Activated CD8-positive, alpha-beta memory T cell treated with anti-CD3 and anti-CD28 coated beads for 1 hour (primary cell): ENCODE measurements at places on chromosomes 3 and 15.
A peak's percentile ranks its signal among the peaks of the same experiment; 100 is the strongest.

GRCh38 chr3:13526626-13526949 lies 22.3 kb upstream of the FBLN2 start:
- DNase-seq: no peak

- DNase-seq: no peak
These were observed 38.4 kb upstream of the TIPARP start for GRCh38 chr3:156635973-156636372.

- no peak for DNase-seq
These were observed 33.3 kb downstream of the FAH start for GRCh38 chr15:80186066-80186465.

- no peak for DNase-seq
These were observed 471.9 kb upstream of the FRG2C start for GRCh38 chr3:75192146-75192616.

DNA sequence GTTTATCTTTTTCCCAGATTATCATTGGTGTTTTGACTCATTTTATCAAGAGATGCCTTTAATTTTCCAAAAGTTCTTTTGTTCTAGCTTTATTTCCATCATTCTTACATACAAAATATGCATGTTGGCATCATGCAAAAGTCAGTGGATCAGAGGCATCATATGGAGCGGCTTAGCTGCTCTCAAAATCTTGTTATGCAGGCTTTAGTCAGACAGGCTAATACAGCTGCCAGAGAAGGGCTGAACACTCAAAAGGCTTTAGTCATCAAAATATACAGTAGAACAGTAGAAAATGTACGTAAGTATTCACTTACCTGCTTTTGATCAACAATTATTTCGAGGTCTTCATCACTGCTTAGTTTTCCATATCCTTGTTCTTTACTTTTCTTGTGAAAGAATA lies 65.5 kb downstream of the PEX5L start:
- no peak for DNase-seq

DNA sequence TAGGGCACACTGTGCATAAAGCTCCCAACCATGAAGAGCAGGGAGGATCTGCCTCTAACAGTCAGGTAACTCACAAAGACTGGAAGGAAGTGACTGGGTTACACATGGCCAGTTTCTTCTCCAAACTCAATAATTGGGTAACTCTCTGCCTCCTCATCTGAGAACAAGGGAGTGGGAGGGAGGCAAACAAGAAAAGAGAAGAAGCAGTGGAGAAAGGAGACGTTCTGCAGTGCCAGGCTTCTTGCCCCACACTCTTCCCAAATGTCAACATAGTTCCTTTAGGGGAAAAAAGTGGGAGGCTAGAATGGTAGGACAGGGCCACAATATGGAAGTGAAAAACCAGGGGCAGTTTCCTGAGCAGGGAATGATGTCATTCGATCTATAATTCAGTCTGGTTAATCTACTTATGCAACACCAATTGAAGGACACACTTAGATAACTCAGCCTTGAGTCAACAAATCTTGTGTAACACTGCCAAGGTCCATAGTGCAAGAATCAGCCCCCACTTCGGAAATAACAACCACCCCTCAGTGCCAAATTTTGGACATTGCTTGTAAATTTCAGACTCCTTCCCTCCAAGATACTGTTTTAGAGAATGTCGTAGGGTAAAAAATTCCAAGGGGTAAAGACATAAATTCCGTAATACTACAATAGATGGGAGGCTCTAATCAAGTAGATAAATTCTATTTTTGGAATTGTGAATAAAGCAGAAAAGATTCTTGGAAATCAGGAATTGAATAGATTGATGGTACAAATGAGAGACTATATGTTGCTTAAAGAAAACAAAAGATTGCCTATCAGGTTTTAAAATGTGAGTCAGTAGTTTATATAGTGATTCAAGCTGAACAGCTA lies 143.0 kb downstream of the LPP start:
- DNase-seq: no peak

- no peak for DNase-seq
These were observed 763 bp upstream of the ZIC4 start for GRCh38 chr3:147407114-147407497.

DNA sequence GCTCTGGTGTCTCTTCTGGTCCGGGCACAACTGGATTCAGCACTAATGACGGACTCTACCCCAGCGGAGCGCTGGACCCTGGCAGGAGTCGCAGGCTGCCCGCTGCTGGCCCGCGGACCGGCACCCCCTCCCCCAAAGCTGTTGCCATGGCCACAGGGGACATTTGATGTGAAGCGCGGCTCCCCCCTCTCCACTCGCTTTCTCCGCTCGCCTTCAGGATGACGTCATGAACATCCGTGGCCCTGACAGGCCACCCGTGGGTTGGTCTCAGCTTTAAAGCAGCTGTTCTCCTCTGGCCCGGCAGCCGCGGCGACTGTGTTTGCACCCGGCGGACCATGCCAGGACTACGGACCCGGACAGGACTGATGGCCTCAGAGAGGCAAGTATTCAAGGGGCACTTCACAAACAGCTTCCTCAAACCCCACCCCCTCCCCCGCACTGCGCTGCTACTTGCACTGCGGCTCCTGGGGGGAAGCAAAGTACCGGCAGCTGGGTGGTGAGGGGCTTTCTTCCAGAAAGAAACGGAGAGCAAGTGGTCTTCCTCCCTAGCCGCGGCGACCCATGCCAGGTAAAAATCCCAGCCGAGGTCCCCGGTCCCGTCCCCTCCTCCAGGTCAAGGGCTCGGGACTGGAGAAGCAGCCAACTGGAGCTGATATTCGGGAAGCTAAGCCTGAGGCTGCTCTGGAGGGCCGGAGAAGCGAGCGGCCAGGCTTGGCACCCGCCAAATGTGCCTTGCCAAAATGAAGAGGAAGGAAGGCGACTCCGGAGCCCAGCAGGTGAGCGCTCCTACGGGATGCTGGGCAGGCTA lies 16.6 kb upstream of the AEN start:
- no peak for DNase-seq

DNA sequence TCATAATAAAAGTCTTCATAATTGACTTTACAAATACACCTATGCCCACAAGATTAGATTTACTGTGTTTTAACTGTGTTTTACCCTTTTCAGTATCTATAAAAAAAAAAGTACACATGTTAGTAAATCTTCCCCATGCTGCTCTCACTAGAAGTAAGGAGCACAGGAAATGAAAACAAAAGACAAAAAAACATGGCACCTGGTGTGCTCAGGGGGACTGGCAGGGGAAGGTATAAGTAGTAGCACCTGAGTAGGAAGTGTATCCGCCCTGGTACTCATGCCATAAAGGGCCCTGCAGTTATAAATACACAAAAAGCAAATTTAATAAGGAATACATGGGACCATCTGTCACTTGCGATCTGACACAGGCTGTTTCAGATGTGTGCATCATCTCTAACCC lies 8.9 kb upstream of the ALDH1A2 start:
- no peak for DNase-seq

DNA sequence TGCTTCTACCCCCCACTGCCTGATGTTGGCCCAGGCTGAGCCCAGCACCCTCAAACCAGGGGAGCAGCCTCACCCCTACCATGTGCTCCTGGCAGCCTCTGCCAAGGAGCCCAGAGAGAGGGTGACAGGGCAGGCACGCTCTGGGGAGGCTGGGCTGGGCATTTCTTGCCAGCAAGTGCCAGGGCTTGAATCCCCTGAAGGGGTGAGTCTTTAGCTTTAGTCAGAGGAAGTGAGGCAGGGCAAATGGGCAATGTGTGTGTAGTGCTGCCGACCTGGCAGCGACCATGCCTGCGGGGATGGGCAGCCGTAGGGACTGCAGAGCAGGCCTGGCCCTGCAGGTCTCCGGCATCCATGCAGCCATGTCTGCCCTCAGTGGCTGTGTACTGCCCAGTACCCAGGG lies 18.1 kb downstream of the DUSP7 start:
- DNase-seq: no peak

- DNase-seq: no peak
These were observed 635 bp downstream of the TUBGCP5 start for GRCh38 chr15:23038726-23039142.

DNA sequence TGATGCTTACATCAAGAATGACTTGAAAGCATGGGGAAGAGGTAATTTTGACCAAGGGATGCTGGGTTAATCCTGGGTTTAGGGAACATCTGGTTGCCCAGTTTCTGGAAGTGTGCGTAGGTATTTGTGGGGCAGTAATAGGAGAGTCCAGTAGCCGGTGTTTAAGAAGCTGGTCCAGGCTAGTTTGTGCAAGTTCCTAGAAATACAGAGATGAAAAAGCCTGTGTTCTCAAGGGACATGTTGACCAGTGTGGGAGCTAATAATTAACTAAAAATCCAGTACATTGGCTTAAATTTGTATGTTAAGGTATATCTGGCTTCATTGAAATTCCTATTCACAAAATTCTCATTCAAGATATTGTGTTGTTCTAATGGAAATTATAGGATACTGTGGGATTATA lies 51.2 kb downstream of the UBE2E2 start:
- DNase-seq: no peak

DNA sequence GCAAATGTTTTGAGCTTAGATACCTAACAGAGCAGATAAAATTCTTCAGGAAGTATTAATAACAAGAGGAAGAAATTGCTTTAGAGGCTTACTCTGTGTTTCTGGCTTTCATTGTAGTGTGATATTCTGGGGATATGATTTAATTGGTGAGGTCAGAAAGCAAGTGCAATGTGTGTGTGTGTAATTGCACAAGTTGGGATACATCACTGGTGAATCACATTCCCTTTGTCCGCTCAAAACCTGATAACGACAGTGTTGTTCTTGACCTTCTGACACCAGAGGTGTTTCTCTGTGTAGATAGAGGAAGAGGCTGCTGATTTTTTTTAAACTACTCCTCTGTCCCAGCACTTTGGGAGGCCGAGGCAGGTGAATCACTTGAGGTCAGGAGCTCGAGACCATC lies 161.1 kb downstream of the CACNA2D3 start:
- no peak for DNase-seq

GRCh38 chr15:37037071-37037655 lies 63.2 kb downstream of the MEIS2 start:
- DNase-seq: no peak

DNA sequence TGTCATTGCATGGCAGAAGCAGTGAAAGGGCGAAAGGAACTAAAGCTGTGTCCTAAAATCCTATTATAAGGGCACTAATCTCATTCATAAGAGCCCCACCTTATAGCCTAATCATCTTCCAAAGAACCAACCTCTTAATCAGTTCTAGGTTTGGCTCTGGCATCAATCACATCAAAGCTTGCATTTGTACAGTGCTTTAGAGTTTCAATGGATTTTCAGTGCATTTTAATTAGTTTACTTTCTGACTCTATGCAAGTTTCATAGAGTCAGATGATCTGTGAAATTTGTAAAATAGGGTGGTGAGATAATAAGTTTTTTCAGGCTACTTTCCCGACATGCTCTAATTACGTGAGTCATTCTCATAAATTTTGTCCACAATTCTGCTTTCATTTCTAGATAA lies 341.1 kb downstream of the DIPK2A start:
- no peak for DNase-seq

GRCh38 chr3:51330046-51330445 lies 55.0 kb upstream of the MANF start:
- DNase-seq: no peak

GRCh38 chr3:111610612-111611054 lies 15.5 kb upstream of the ZBED2 start:
- peak; percentile 16 for DNase-seq

GRCh38 chr3:140258222-140258724 lies 323.3 kb downstream of the CLSTN2 start:
- no peak for DNase-seq

DNA sequence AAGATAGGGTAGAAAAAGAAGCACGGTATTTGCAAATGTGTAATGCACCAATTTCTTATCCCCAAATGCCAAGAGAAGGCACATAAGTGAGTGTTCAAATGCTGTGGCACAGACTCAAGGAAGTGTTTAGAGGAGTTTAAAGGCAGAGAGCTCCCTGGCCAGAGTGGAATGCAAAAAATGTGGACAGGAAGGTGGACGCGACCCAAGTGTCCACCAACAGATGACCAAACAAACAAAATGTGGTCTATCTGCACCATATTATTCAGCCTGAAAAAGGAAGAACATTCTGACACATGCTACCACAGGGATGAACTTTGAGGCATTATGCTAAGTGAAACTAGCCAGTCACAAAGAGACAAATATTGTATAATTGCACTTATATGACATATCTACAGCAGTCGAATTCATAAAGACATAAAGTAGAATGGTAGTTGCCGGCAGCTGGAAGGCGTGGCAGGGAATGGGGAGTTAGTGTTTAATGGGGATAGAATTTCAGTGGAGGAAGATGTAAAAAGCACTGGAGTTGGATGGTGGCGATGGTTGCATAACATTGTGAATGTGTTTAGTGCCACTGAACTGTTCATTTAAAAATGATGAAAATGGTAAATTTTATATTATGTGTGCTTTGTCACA lies 126.6 kb downstream of the SRGAP3 start:
- DNase-seq: no peak

DNA sequence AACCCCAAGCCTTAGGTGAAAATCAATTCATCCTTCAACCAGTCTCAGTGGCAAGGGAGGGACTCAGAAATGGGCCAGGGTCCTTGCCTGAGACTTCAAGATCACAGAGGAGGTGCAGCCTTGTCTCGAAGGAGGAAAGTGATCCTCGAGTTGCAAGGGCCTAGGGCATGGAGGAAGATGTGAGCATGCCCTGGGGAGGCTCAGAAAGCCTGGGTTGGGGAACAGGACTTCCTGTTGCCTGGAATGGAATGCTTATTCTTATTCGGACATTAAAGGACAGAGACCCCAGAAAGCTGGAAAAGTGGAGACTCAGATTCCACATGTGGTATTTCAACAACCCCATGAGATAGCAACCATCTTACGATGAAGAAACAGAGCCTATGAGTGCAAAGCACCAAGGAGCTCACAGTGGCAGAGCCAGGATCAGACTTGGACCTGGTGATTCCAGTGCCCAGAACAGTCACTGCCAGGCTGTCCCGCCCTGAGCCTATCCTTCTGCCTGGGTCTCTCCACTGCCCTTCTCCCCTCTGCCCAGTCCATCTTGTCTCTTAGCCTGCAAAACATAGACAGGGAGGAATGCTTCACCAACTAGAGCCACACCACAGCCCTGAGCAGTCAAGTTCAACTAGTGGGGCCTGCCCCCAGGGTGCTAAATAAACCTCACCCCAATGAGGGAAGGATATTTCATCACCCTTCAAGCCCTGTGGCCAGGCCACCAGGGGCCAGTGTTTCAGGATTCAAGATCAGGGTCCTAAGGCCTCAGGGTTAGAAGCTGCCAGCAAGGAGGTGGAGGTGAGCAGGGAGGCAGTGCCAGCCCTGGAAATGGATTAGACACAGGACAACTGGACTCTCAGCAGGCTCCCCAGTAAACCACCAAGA lies 21.9 kb downstream of the DAPK2 start:
- DNase-seq: no peak

GRCh38 chr15:46061002-46061401 lies 426.2 kb downstream of the SQOR start:
- DNase-seq: no peak

GRCh38 chr3:14148041-14148985 lies 23.5 kb downstream of the TMEM43 start:
- no peak for DNase-seq

- DNase-seq: no peak
These were observed 33.5 kb upstream of the SPATA12 start for GRCh38 chr3:57026944-57027343.

DNA sequence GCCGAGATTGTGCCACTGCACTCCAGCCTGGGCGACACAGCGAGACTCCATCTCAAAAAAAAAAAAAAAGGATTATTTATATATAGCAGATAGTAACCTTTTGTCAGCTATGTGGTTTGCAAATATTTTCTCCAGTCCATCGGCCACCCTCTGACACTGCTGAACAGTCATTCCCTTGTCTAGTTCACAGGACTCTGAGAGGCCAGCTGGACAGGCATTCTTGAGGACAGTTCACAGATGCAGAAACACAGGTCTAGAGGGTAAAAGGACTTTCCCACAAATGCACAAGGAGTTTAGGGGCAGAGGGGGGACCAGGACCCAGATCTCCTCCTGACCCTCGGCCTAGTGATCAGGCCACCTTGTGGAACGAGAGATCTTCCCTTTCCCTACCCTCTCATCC lies 7.5 kb upstream of the TMEM40 start:
- no peak for DNase-seq
